ENCODE measurements at places on chromosomes 6 and 20.
A peak's percentile ranks its signal among the peaks of the same experiment; 100 is the strongest.

DNA sequence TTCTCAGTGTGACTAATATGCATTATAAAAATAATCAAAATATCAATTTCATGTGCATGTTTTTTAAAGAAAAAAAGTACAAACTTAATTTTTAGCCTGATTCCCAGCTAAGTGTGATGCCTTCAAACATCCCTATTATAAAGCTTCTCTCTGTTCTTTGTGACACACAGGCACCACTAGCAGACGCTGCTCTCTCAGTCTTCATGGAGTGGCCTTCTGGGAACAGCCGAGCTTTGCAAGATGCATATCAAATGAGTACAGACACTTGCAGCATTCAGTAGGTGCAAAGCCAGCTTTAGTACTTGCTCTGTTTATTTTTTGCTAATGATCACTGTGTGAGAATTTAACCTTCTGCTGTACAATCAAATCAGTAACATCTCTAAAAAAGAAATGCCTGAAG is 340.0 kb downstream of the ADGRB3 start:
- DNase-seq: no peak

DNA sequence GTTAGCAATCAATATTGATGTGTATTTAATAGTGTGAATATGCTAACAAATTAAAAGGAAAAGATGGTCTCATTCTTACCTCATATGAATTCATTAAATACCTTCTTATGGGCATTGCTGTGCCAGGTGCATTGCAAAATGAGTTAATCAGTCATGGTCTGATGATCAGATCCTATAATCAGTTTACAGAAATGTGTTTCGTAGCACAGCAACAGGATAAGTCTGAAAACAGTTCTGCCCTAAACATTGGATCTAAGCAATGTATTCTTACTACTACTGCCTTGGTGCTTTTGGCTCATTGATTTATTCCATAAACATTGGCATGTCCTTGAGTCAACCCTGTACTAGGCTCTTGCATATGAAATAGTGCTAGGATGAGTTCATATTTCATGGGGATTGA is 417.0 kb upstream of the JAG1 start:
- DNase-seq: no peak

DNA sequence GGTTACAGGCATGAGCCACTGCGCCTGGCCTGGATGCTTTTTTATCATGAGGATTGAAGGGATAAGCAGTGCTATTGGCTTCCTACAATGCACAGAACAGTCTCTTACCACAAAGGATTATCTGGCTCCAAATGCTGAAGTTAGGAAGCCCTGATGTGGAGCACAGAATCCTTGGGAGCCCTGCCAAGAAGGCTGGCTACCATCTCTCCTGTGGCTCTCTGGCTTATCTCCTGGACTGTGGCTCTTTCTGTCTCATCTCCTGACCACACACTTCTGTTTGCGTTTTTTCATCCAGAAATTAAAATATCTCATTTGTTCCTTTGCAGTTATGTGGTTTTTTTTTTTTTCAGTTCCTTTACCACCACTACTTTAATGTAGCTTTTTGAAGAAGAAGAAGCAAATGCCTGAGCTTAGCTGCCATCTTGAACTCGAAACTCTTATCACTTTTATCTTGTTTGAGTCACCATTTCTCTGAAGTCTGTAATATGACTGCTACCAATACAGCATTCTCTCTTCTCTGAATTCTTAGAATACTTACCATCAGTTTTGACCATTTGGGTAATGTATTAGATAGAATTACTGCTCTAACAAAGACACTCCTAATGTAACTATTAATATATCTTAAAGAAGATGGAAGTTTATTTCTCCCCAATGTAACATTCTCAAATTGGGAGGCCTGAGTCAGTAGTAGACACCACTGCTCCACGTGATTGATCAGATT is 1044.7 kb downstream of the KIF16B start:
- DNase-seq: no peak

GRCh38 chr20:24079661-24080412 is 91.3 kb upstream of the GGTLC1 start:
- no peak for DNase-seq

- DNase-seq: no peak
These were observed 129.1 kb downstream of the DST start for GRCh38 chr6:56513631-56514030.

GRCh38 chr6:129253727-129254126 is 370.8 kb downstream of the LAMA2 start:
- DNase-seq: no peak

DNA sequence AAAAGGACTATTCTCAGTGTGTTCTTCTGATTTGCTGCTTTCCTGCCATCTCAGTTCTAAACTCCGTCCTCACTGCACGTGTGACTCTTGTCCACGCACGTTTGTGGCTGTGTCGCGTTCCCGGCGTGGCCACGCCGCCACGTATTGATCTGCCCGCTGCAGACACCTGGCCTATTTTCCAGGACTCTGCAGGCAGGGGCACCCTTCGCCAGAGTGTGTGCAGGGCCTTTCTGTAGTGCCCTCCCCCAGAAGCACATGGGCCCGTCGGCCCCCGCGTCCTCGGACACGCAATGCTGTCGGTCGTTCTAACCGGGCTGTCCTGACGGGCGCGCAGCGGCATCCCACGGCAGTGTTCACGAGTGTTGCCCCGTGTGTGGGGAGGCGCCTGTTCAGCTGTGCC is 87.6 kb downstream of the YTHDF1 start:
- no peak for DNase-seq

DNA sequence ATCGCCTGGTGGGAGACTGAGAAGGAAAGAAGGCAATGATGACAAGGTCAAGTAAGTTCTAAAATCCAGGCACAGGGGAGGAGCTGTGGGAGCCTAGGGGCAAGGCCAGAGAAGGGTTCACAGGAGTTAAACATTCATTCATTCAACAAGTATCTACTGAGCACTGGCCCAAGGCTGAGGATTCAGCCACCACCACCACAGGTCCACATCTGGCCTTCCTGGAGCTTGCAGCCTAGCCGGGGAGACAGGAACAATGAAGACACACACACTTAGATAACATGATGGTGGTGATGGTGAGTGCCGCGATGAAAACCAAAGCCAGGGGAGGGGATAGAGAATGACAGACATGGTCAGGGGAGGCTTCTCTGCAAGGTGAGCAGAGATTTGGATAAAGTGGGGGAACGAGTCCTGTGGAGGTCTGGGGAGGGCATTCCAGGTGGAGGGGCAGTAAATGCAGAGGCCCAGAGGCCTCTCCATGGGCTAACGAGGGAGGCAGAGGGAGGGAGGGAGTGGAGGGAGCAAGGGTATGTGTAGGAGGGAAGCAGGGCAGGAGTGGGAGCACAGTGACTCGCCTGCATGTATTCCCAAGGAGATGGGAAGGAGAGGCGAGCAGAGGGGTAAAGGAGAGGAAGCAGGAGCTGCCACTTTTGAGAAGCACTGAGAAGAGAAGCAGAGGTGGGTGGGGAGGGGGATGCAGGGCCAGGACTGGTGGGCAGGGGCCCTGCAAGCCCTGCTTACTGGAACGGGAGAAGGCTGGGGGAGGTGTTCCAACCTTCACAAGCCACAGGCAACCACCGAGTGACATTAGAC is 10.5 kb upstream of the RSPO4 start:
- DNase-seq: no peak

- DNase-seq: peak; percentile 32
These were observed 46.7 kb upstream of the SUPT3H start for GRCh38 chr6:45424451-45424861.

DNA sequence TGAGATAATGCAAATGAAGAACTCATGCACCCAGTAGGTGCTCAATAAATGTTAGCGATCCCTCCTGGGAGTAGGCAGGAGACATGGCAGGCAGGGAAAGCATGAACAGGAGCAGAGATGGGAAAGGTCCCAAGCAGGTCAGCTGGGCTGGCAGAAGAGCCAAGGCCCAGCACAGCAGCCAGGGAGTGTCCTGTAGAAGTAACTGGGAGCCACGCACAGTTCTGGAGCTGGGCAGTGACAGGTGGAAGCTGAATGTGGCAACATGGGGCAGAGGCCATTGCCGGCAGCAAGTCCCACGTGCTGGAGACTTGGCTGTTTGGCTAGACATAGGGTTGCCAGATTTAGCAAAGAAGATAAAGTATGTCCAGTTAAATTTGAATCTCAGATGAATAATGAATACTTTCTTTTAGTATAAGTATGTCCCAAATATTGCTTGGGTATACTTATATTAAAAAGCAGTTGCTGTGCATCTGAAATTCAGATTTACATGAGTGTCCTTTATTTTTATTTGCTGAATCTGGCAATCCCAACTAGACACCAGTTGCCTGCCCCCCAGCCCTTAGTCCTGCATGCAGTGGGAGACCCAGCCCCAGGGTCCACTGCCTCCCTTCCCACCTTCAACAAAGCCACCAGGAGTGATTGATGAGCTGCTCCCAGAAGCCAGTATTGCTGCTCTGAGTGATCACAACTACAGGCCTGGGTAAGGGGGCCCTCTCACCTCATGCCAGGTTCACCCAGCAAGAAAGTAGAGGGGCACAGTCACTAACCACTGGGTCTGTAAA is 3.7 kb upstream of the LPIN3 start:
- no peak for DNase-seq

DNA sequence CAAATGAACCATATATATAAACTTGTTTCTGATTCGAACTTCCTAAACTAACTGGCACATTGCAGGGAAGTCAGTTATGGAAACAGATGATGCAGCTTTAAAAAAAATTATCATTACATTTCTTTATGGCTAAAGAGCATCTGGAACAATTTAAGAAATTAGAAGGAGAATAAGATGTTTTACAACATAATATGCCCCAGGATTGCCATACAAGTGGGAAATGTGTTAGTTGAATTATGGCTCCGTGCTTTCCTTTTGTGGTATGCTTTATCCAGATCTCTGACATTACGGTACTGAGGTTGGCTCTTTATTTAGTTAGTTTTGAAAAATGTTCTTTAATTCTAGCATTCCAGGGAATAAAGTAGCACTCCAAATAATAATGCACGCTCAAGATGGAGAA is 343.0 kb upstream of the ZFP64 start:
- no peak for DNase-seq

- no peak for DNase-seq
These were observed 76.2 kb downstream of the ALDH8A1 start for GRCh38 chr6:134873500-134874388.

- DNase-seq: no peak
These were observed 126.5 kb upstream of the RIPOR2 start for GRCh38 chr6:25062070-25062811.

- no peak for DNase-seq
These were observed 63.8 kb downstream of the MBOAT1 start for GRCh38 chr6:20148433-20148832.

GRCh38 chr6:155170519-155170918 is 93.3 kb upstream of the CLDN20 start:
- no peak for DNase-seq

GRCh38 chr6:26064619-26065257 is 22.5 kb upstream of the HFE start:
- peak; percentile 28 for DNase-seq

DNA sequence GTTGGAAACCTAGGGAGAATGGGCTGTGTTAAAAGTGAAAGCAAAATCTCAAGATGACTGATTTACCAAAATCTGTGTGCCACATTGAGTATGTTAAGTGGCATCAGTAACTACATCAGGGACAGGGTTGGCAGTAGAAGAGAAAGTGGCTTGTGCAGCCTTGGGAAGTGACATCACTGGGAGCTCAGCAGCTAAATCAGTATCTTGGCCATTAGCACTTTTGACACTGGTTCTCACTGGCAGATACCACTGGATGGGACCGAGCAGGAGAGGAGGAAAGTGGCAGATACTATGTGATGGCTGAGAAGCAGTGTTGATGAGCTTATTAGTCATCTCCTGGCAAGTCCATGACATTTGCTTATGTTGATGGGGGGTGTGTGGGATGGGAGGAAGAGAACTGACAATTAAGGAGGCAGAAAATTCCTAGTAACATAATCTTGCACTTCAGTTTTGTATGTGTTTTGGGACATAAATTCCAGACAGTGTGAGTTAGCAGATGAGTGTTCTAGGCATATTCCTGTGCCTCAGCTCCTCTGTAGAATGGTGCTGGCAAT is 322.2 kb downstream of the SOX4 start:
- no peak for DNase-seq

GRCh38 chr6:15580326-15580725 is 82.5 kb downstream of the DTNBP1 start:
- DNase-seq: no peak

DNA sequence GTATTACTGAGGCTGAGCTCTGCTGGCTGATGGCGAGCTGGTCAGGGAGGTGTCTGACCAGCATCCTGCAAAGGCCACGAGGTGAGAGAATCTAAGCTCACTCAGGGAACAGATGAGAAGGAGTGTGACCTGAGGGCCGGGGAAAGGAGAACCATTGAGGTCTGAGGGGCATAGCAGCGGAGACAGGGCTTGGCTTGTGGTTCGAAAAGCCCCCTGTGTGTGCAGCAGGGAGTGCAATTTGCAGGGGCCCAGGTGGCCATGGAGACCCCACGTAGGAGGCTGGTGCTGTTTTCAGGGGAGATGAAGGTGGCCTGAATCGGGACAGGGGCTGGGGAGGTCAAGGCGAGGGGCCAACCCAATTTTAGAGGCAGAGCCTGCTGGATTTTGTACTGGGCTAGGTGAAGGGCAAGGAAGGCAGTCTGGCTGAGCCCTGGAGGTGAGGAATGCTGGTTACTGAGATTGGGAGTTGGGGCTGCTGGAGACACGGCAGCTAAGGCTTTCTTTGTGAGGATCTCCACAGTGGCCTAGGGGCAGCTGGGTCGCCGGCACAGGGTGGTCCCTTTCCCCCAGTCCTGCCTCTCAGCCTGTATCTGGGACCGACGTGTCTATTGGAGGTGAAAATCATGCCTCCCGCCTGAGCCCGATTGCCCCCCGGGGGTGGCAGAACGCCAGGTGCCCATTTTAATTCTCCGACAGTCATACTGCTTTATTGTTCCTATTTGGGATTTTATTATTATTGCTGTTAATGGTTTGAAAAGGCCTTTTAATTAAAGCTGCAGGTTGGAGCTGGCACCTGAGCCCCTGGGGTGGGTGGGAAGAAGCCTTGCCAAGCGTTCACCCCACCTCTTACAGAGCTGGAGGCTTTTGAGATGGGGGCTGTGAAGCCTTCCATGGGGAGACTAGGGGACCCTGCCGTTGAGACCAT is 28.4 kb downstream of the DLGAP4 start:
- DNase-seq: no peak

DNA sequence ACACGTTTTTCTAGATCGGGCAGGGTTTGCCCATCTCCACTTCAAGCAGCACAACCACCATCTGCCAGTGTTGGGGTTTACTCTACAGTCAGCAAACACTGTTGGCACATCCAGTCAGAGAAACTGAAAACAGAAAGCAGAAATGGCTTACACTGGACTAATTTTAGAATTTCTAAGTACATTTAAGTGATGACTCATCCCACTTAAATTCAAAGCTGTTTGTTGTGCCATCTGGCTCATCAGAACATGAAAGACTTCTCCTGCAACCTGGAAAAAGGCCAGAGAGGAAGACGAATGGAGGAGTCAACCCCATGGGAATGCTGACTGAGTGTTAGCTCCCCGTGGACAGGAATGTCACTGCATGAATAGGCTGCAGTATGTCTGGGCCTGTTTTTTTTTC is 21.8 kb downstream of the FAM209B start:
- DNase-seq: no peak

GRCh38 chr6:144327081-144327480 is 41.9 kb downstream of the UTRN start:
- no peak for DNase-seq

- DNase-seq: no peak
These were observed 125.3 kb downstream of the SYCP2 start for GRCh38 chr20:59807909-59808728.

Measured in stimulated activated CD4-positive, alpha-beta T cell treated with anti-CD3 and anti-CD28 coated beads, TNF-alpha, amount 100 ng/mL, for 48 hours (primary cell).